ENCODE measurements at places on chromosomes 3 and 15. TPM values are rescaled to one million over a fixed set of nuclear protein-coding genes. Genes with fewer than 3 reads are reported as not detected.

Gene PRSS50
- not detected for total RNA-seq

Gene IL17RE
- total RNA-seq, result 1.3 TPM

Gene KY
- total RNA-seq, result not detected

Gene MEGF11
- not detected for total RNA-seq

Gene IQCB1
- total RNA-seq, result 34.8 TPM

Gene ALDH1A3
- not detected for total RNA-seq

Gene ZNF710
- 14.5 TPM for total RNA-seq

Gene TMEM212
- not detected for total RNA-seq

Gene CCR3
- not detected for total RNA-seq

Measured in naive thymus-derived CD8-positive, alpha-beta T cell (primary cell).